ENCODE measurements at places on chromosomes 3 and 15.

DNA sequence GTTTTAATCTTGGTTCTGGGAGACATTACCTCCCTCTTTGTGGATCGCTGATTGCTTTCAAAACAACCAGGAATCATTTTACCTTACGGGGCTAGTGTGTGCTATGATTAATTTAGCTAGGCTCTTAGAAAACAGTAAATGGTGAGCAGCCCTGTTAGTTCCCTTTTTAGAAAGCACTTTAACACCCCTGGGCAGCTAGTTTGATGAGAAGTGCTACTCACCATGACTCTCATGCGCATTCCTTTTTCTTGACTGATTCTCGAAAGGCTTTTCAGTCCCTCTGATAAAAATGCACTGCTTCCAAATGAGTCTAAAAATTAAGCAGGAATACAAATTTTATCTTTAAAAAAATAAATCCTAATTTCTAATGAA, 75.3 kb upstream of the LEKR1 start:
- no peak for DNase-seq

DNA sequence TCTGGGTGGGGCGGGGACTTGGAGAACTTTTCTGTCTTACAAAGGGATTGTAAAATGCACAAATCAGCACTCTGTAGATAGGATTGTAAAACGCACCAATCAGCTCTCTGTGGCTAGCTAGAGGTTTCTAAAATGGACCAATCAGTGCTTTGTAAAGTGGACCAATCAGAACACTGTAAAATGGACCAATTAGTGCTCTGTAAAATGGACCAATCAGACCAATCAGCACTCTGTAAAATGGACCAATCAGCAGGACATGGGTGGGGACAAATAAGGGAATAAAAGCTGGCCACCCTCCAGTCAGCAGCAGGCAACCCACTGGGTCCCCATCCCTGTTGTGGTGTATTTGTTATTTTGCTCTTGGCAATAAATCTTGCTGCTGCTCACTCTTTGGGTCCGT, 77.7 kb downstream of the KLF13 start:
- DNase-seq = no peak

GRCh38 chr3:156820692-156821080, 5.5 kb upstream of the LEKR1 start:
- no peak for DNase-seq

DNA sequence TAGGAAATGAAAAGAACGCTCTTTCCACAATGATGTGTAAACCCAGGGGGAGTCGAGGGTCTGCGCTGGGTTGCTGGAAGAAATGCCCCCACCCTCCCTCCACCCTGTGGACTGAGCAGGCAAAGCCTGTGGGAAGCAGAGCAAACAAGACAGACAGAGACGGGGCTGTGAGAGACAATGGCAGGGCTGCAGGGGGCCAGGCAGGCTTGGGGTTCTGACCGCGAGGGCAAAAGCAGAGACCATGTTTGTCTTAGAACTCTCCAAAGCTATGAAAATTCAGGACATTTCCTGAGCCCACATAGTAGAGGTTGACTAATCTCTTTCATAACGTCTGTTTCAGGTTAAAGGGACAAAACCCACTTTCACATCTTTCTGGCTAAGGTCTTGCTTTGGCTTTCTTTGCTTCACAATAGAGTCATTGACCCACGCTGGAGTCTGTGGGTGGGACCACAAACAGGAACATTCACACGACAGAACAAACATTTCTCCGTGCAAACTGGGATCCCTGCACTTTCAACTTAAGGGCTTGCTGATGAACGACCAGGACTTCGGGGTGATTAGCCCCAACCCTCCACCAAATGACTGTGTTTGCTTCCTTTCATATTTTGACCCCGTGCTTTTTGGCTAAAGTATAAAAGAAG, 156.0 kb upstream of the TPM1 start:
- no peak for DNase-seq

DNA sequence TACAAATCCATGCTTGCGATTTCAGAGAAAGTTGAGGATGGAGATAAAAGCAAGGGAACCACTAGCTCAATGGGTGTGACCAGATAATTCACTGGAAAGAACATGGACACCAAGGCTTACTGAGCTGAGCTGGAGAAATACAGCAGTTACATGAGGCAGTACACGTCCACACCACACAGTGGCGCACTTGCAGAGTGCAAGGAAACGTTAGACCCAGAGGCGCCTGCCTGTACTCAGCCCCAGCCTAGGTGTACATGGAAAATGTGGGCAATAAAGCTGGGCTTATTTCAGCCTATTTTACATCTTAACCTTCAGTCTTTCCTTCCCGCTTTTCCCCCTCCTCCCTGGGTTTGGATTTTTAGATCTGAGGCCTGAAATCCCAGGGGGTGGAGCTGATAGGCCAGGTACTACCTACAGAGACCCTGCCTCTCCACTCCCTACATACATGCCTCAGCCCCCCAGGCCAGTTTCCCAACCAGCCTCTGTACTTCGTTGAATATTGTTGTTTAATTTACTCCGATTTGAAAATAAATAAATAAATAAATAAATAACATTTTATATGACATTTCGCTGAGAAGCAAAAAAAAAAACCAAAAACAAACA, 60.1 kb downstream of the PCOLCE2 start:
- DNase-seq = peak; percentile 77

- DNase-seq = no peak
Measured at GRCh38 chr15:92327033-92327432, 66.6 kb upstream of the ST8SIA2 start.

DNA sequence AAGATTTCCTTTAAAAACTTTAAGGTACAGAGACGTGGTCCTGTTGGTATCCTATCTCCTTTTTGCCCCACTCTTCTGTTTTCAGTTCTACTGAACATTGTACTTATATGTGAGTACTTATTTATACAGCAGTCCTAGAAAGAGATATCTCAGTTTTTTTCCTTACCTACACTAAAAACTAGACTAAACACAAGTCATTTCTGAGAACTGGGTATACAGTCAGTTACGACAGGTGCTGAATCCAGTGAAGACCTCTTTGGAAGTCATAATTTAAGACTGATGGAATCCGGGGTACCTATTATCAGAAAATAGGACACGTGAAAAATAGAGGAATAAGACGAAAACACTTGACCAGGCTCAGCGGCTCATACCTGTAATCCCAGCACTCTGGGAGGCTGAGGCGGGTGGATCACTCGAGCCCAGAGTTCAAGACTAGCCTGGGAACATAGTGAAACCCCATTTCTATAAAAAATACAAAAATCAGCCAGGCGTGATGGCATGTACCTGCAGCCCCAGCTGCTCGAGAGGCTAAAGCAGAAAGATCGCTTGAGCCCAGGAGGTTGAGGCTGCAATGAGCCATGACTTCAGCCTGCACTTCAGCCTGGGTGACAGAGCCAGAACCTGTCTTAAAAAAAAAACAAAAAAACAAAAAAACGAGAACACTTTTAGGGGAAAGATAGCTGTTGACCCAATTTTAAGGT, 76.3 kb downstream of the KLHL25 start:
- DNase-seq = no peak

GRCh38 chr3:14284694-14285547, 106.3 kb downstream of the LSM3 start:
- DNase-seq = no peak

- no peak for DNase-seq
Measured at GRCh38 chr3:190229632-190230424, 92.4 kb downstream of the CLDN1 start.

GRCh38 chr15:100994597-100995446, 75.7 kb downstream of the LRRK1 start:
- no peak for DNase-seq

GRCh38 chr3:52270252-52270754, 8.1 kb downstream of the WDR82 start:
- no peak for DNase-seq

GRCh38 chr3:52781741-52782140, 4.3 kb downstream of the ITIH1 start:
- no peak for DNase-seq

GRCh38 chr3:146464005-146464595, 5.3 kb downstream of the PLSCR2 start:
- no peak for DNase-seq

- DNase-seq = no peak
Measured at GRCh38 chr3:124246949-124247348, 255.0 kb upstream of the ROPN1 start.

- DNase-seq = no peak
Measured at GRCh38 chr3:165643425-165643824, 193.8 kb downstream of the BCHE start.

DNA sequence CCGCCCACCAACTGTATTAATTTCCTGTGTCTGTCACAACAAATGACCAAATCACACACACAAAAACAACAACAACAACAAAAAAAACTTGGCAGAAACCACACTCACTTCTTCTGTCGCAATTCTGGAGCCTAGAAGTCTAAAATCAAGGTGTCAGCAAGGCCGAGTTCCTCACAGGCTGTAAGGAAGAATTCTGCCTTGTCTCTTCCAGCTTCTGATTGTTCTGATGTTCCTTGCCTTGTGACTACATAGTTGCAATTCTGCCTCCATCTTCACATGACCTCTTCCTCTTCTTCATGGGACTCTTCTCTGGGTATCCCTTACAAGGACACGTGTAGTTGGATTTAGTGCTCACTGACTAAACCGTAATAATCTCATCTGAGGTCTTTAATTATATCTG, 61.4 kb downstream of the IL12A start:
- no peak for DNase-seq

GRCh38 chr3:127141921-127142730, 50.8 kb upstream of the PRR23E start:
- no peak for DNase-seq

DNA sequence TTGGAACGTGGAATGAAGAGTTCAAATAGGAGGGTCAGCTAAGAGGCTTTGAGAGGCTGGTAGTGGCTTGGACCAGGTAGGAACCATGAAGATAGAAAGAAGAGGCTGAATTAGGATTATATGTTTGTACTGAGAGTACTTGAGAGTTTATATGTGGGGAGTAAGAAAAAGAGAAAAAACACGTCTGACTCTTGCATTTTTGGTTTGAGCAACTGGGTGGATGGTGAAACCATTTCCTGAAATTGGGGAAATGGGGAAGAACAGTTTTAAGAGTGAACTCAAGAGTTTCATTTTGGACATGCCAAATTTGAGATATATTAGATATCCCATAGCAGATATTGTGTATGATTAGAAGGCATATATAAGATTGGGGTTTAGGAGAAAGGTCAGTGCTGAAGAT, 92.9 kb upstream of the TNIK start:
- DNase-seq = no peak

DNA sequence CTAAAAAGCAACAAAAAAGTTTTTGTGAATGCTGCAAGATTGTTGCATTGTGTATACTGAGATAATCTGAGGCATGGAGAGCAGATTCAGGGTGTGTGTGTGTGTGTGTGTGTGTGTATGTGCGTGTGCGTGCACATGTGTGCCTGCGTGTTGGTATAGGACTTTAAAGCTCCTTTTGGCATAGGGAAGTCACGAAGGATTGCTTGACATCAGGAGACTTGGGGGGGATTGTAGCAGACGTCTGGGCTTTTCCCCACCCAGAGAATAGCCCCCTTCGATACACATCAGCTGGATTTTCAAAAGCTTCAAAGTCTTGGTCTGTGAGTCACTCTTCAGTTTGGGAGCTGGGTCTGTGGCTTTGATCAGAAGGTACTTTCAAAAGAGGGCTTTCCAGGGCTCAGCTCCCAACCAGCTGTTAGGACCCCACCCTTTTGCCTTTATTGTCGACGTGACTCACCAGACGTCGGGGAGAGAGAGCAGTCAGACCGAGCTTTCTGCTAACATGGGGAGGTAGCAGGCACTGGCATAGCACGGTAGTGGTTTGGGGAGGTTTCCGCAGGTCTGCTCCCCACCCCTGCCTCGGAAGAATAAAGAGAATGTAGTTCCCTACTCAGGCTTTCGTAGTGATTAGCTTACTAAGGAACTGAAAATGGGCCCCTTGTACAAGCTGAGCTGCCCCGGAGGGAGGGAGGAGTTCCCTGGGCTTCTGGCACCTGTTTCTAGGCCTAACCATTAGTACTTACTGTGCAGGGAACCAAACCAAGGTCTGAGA, 4.7 kb downstream of the BHLHE40 start:
- peak; percentile 13 for DNase-seq

DNA sequence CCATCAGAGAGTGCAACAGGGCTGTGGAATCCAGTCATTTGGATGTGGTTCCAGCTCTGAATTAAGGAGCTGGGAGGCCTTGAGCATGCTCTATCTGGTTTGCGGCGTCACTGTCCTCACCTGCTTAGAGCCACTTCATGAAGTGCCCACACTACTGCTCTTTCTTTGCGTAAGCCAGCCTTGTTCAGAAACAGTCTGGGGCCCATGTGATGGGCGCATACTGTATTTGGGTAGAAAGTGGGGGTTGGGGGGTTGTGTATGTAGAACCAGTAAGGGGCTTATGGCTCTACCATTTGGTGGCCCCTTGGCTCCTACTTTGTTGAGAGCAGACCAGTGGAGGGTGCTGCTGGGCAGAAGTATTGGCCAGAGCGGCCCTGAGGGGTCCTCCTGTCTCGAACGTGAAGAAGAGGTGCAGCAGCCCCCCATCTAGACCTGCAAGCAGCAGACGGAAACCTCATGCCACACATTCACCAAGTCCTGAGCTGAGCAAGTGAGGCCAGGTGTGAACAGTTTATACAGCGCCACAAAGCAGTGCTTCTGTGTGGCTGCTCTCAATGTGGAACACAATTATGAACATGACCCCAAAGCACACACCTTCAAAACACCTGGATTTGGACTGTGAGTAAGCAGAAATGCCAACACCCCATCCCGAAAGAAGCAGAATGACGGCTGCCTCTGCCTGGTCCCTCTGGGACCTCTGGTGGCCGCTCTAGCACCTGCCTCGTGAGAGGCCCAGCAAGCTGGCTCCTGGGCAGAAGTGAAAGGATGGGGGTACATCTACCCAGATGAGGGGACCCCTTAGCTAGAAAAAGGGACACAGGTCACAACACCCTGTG, 26.6 kb downstream of the SRPRB start:
- no peak for DNase-seq

DNA sequence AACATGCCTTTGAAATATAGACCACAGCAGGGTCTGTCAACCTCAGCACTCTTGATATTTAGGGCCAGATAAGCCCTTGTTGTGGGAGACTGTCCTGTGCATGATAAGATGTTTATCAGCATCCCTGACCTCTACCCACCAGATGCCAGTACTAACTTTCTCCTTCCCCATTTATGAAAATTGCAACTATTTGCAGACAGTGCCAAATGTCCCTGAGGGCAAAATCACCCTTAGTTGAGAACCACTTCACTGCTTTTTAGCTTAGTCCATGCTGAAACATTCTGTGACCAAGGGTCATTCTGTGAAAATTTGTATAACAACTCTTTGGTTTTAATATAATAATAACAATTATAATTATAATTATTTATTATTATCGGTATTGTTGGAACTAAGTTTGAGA, 1032.4 kb downstream of the MCTP2 start:
- DNase-seq = no peak

- no peak for DNase-seq
Measured at GRCh38 chr3:21297304-21297703, 453.7 kb downstream of the ZNF385D start.

DNA sequence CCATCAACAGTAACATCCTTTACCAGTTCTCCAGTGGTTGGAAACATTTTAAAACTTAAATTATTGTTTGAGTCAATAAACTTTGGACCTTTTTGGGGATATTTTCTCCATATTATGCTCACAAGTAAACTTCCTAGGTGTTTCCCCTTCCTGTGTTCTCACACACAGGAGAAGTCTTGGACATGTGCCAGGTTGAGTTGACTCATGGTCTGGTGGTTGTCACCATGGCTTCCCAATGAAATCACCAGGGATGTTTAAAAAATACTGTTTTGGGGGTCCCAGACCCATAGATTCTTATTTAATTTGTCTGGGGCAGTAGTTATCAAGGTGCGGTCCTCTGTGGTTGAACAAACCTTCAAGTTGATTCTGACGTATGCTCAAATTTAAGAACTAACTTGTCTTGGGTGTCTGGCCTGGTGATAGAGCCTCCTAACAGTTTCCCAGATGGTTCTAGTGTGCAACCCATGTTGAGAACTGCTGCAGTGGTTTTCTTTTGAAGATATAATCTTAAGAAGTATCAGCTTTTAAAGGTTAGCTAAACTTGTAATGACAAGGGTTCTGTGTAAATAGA, 291.8 kb downstream of the EDEM1 start:
- DNase-seq = no peak

Measured in hypothalamus (tissue), 51 donors.